ENCODE measurements at places on chromosomes 1 and 21. TPM values are rescaled to one million over a fixed set of nuclear protein-coding genes. Genes with fewer than 3 reads are reported as not detected.
A peak's percentile ranks its signal among the peaks of the same experiment; 100 is the strongest.

The ST6GALNAC5 gene
- 0.15 TPM for polyA plus RNA-seq

GRCh38 chr1:95043141-95043980 lies 29.4 kb downstream of the ALG14 start:
- peak; percentile 91 for DNase-seq
- H3K27ac ChIP-seq = no peak overlapping the region
- no peak overlapping the region for H3K4me3 ChIP-seq
- H3K36me3 ChIP-seq = no peaks in the 10 kb centered on the region
- no peaks in the 10 kb centered on the region for H3K4me1 ChIP-seq

- H3K36me3 ChIP-seq = peaks cover 24% of the 10 kb centered on the region
- H3K27ac ChIP-seq = peak overlapping the region; percentile 96
- peak; percentile 89 for DNase-seq
- H3K27me3 ChIP-seq = no peaks in the 10 kb centered on the region
Measured at GRCh38 chr1:2554621-2555387, 1.4 kb upstream of the TNFRSF14 start.

- H3K4me1 ChIP-seq = no peaks in the 10 kb centered on the region
- DNase-seq = no peak
- H3K36me3 ChIP-seq = no peaks in the 10 kb centered on the region
- no peak overlapping the region for H3K4me3 ChIP-seq
Measured at GRCh38 chr1:232279909-232280400, 350.0 kb downstream of the SIPA1L2 start.

DNA sequence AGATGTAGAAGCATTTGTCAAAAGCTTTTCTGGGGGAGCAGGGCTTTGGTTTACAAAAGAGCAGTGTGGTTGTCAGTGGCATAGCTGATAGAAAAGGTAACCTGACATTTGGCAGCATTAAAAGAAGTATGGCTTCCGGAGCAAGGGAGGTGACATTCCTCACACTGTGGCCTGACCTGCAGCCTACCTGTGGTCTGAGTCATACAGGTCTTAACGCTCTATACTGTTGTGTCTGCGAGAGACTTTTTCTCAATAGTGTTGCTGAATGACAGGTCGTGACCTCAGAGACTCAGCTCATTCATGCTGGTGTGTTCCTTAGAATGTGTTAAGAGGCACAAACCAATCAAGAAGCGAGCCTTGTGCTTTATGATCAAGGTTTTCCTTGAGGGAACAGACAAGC lies 19.3 kb downstream of the PHGDH start:
- H3K4me3 ChIP-seq = no peak overlapping the region
- H3K27me3 ChIP-seq = no peaks in the 10 kb centered on the region
- H3K4me1 ChIP-seq = no peaks in the 10 kb centered on the region
